Activated CD4-positive, alpha-beta memory T cell treated with anti-CD3 and anti-CD28 coated beads for 36 hours (primary cell): ENCODE measurements at places on chromosomes 2 and 18. TPM values are rescaled to one million over a fixed set of nuclear protein-coding genes. Genes with fewer than 3 reads are reported as not detected.
A peak's percentile ranks its signal among the peaks of the same experiment; 100 is the strongest.

Gene EPB41L3
- total RNA-seq = 0.88 TPM

Gene FBXO15
- 0.67 TPM for total RNA-seq

Gene POTEC
- not detected for total RNA-seq

Gene SP140
- 150 TPM for total RNA-seq

Gene ALPI
- total RNA-seq = not detected

Gene IL1RN
- 10.5 TPM for total RNA-seq

Gene PMAIP1
- total RNA-seq = 97.6 TPM

- H3K36me3 ChIP-seq = peaks cover 2% of the 10 kb centered on the region
- H3K4me1 ChIP-seq = peaks cover 36% of the 10 kb centered on the region
Measured at GRCh38 chr2:7012141-7012764, 95.0 kb downstream of the RNF144A start.

GRCh38 chr2:208466151-208466919, 59.7 kb downstream of the PTH2R start:
- H3K27ac ChIP-seq = no peak overlapping the region
- no peaks in the 10 kb centered on the region for H3K36me3 ChIP-seq
- H3K4me3 ChIP-seq = no peak overlapping the region
- peak; percentile 15 for DNase-seq
- H3K4me1 ChIP-seq = no peaks in the 10 kb centered on the region
